Esophagus mucosa (tissue), 1 donor: ENCODE measurements at places on chromosomes 5 and 9.

GRCh38 chr5:122121479-122122465, 7.6 kb upstream of the ZNF474 start:
- peak; percentile 79 for ATAC-seq

GRCh38 chr9:108468364-108468763, 387.4 kb downstream of the ACTL7B start:
- no peak for ATAC-seq

DNA sequence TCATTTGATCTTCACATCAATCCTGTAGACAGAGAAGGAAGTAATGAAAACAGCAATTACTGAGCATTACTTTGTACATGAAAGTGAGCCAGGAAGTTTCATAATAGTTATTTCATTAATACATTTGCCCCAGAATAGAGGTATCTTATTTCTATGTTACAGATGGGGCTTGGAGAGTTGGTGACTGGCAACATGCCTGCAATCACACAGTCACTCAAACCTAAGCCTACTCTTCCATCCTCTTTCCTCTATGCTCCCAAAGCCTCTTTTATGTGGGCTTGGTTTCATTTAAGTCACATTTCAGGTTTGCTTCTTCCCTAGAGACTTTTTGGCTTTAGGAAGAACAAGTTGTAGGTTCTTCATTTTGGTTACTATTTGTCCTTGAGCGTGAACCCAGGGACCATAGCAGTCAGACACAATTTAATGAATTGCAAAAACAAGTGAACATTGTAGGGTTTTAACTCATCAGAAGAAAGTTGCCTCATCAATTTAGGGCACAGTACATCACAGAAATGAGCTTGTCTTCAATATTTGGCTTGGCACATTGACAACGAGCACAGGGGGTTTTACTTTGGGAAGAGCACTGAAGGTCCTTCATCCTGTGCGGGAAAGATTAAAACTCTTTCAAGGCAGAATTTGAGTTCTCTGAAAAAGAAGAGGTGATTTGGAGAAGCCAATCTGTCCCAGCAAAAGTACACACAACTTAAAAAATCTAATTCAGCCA, 381.1 kb downstream of the TMEM38B start:
- ATAC-seq = no peak

DNA sequence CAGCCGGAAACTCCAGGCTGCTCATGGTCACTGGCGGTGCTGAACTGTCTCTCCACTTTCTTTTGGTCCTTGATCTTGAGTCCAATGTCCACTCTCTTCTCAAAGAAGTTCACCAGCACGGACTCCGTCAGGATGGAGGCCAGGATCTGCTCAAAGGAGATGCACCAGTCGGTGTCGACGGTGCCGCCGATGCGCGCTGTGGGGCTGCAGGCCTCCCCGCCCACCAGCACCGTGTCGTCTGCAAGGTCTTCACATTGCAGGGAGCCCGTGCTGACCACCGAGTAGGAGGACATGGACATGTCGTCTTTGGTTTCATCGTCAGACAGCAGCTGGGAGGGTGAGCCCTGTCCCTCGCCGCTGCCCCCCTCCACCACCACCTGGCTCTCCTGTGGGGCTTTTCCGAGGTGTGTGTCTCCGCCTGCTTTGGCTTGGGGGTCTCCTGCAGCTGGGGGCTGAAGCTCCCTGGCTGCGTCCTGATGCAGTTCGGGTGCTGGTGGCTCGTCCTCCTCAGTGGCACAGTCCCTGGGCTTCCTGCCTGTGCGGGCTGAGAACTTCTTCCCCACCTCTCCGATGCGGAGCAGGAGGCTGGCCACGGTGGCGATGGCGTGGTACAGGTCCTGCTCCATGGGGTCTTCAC, 5.0 kb upstream of the MRNIP start:
- no peak for ATAC-seq

- no peak for ATAC-seq
Measured at GRCh38 chr5:157516006-157516405, 56.0 kb downstream of the NIPAL4 start.

DNA sequence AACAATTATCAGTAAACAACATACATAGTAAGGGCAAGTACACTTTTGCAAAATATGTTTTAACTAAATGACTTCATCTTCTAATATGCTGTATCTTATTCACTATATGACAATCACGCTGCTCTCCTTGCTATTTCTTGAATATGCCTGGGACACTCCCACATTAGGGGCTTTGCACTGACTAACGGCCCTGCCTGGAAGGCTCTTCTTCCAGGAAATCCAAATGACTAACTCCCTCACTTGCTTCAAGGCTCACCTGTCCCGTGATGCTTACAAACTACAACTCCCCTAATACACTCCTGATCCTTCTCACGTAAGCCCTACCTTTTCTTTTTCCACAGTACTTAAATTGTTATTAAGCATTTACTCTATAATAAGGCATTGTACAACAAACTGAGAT, 10.6 kb downstream of the ERP44 start:
- peak; percentile 86 for ATAC-seq

DNA sequence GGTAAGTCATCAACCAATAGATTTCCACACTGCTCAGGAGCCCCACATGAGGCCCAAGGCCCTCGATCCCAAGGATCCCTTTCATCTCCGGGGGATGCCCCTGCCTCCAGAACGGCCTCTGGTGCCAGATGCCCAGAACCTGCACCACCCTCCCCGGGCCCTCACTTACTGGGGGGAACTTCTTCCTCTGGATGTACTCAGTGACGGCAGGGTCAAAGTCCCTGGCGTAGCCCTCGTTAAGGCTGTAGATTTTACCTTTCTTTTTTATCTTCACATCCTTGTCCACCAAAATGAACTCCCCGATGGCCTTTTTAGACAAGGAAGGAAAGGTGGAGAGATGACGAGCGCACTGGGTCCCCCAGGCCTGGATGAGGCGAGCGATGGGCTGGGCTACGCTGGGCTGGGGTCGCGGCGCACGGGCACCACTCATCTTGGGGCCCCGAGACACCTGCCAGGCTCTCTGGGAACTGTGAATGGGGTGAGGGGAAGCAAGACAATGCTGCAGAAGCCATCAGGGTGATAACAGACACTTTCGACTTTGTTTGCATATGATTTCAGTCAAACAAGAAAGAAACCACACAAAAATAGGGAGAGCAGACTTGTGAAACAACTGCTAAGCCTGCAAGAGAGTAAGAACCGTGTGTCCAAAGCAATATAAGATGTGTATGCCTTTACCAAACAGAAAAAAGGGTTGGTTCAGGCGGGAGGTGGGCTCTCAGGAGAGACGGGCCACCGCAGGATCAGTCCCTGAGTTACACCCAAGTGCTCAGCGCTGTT, 13.2 kb upstream of the FBP2 start:
- no peak for ATAC-seq

DNA sequence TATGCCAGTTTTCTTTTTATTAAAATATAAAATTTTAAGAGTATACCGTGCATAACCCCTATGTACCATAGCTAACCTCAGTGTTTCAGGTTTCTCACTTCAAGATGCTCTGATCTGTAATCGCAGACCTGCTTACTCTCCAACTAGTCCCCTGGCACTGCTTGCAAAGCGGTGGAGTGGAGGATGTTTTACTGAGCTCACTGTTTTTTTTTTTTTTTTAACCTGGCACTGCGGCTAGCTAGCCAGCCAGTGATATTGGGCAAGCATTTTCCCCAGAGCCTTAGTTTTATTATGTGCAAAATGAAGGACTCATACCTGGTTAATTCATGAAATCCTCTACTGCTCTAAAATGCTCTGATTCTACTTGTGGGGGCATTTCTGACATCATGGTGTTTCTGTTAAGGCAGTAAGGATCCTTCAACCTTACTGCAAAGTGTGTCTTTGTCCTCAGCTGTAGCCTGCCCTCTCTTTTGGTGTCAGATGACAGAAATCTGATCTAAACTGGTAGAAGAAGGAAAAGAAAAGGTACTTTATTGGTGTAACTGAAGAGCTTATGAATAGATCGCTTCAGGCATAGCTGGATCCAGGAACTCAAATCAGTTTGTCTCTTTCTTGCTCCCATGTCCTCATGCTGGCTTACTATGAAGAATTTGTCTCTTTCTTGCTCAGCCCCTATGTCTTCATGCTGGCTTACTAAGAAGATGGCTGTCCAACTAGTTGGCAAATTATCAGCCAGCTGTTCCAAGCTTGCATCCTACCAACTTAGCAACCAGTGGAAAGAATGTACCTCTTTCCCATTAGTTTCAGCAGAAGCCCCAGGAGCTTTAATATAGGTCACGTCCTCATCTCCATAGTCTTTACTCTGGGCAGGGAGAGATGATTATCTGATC, 59.8 kb downstream of the DOCK2 start:
- no peak for ATAC-seq

DNA sequence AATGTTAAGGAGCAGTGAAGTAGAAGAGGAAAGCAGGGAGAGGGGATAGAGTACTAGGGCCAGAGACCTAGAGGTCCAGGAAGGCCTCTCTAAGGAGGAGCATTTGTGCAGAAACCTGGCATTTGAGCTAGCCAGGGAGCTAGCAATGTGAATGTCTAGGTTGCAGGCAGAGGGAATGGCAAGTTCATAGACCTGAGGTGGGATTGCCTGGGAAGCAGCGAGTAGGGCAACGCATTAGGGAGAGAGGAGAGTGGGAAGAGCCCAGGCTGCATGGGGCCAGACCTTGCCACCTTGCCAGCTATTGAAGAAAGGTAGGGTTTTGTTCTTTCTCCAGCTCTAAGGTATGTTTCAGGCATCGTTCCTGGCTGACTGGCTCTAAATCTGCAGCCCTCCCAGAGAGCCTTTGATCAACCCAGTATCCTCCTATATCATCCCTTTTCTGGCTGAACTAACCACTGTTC, 54.0 kb downstream of the SLC22A5 start:
- ATAC-seq = no peak

DNA sequence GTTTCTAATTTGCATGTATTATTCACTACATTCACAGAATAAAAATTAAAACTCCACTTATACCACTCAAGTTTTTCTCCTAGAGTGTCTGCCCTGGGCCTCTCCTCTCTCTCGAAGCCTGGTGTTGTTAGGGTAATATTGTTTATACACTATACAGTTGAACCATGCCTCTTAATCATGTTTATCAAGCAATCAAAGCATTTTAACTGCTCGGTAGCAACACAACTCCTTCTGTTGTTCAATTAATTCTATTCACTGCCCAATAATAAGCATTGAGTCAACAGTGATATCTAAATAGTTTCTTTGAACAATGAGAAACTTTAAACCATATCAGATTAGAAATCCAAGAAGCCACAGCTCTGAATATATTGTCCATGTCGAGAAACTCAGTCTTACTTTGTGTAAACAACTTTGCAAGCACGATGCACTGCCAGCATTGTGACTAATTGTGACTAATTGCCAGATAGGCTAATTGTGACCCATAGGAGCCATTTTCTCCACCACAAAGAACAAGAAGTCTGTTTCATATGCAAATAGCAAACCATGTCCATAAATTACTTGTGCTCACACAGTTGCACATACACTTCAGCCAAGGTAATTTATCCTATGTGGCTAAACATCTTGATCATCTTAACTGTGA, at the start of gene DNAH5:
Gene DNAH5 (minus strand): TSS at position 129 of the 640 bp plus-strand sequence. CDS start 250 bp downstream, outside the sequence.
- ATAC-seq = no peak

GRCh38 chr5:180470361-180470760, 23.8 kb upstream of the CNOT6 start:
- no peak for ATAC-seq

GRCh38 chr5:54234304-54234933, 76.0 kb downstream of the ARL15 start:
- ATAC-seq = no peak

DNA sequence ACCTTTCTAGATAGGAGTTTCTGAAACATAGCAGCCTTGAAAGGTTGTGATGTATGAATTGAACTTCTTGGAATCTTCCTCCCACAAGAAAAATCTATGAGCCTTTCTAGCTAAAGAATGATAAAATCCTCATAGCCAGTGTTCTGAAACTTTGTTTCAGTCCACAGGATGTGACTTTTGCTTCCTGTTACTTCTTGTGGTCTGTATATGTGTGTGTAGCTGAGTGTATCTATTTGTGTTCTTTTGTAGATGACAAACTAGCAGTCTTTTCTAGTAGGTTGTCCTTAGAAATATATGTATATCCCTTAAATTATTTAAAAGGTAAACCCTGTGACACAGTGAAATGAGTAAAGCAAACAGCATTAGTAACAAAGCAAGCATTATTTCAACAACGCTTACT, 188.8 kb downstream of the MRPS30 start:
- ATAC-seq = no peak

DNA sequence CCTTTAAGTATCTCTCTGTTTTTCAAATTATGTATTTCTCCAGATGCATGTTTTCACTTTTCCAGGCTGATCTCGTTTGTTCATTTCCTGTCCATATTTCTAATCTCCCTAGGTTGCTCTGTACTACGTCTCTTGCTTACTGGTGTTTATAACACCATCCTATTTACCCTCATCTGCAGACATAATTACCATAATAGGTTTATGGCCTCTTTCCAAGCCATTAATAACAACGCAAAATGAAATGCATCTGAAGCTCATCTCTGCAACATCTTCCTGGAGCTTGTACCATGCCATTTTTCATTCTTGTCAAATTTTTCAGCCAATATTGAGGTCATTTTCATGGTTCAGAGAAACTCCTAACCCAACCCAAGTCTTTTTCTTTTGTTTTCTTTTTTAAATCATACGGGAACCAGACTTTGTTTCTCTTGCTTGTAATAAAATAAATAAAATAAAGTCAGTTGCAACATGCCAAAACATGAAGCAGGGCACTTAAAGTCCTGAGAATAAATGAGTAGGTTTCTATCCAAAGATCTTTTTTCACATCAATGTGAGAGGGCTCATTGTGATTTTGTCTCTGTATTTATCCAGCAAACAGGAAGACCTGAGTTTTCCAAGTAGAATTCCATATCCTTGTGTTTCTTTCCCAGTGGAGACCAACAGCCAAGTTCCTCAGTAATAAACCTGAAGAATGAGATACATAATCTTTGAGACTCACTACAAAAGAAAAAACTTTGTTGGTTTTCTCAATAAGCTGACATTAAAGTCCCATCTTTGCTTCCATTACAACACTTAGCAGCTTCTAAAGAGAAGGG, 37.0 kb downstream of the DPYSL3 start:
- no peak for ATAC-seq

- peak; percentile 15 for ATAC-seq
Measured at GRCh38 chr9:121985792-121986494, 107.2 kb downstream of the TTLL11 start.
